Bone marrow (tissue), 2 donors: ENCODE measurements at places on chromosomes 1 and 21.

DNA sequence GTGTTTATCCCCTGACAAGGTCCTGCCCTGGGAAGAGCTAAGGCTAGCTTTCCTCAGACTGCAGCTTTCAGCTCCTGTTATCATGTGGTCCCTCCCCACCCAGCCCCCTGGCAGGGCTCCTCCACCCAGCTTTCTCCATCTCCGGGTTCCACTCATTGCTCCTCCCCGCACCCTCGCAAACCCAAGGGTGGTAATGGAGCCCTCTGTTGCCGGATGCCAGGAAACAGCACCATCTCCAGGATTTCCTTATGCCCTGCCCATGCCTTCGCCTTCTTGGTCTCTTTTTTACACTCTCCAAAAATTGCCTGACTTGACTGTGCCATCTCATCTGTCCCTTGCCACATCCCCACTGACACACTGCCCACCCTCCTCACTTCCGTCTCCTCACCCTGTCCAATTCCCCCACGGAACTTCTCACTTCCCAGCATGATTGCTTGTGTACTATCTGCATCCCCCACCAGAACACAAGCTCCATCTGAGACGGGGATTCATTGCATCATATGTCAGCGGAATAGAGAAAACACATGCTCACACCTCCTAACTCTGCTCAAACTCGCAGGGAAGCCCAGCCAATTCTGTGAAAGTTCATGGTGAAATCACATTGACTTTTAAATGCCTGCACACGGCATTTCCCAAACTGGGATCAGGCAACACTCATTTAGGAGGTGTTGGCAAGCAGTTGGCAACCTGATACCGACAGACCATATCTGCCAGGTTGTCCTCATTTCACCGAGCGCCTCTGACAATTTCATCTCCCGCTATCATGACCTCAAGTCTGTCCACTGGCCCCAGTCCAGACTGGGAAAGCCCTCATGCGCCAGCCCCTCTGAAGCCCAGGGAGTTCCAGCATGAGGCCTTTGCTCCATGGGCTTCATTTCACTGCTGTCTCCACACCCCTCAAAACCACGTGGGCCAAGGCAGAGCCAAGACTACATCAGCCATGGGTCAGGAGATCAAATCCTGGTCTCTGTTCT lies 201.1 kb downstream of the MATN1 start:
- no peak for DNase-seq

GRCh38 chr1:110011527-110012041 lies 22.8 kb upstream of the STRIP1 start:
- peak; percentile 81 for DNase-seq

DNA sequence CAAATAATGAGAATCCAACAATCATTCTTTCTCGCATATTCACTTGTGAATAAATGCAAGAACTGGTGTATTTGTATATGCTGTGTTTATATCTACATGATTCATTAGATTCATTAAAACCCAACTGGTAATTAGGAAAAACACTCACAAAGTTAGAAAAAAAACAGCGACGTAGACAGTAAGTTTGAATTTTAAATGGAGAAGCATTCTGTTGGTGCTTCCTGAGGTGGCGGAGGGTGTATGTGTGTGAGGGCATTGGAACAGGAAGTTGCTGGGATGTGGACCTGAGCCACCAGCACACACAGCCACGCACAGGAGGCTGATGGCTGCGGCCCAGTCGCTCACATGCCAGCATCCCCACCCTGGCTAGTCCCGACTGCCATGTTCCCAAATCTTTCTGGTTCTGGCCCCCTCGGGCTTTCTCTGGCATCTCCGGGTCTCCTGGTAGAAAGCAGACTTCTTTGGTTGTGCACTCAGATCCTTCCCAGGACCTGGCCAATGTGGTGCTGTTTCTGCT lies 121.6 kb upstream of the IRF2BP2 start:
- DNase-seq = peak; percentile 84

GRCh38 chr1:192601567-192601966 lies 26.0 kb downstream of the RGS1 start:
- no peak for DNase-seq

- DNase-seq = no peak
Measured at GRCh38 chr1:66274634-66275033, 259.3 kb upstream of the SGIP1 start.

DNA sequence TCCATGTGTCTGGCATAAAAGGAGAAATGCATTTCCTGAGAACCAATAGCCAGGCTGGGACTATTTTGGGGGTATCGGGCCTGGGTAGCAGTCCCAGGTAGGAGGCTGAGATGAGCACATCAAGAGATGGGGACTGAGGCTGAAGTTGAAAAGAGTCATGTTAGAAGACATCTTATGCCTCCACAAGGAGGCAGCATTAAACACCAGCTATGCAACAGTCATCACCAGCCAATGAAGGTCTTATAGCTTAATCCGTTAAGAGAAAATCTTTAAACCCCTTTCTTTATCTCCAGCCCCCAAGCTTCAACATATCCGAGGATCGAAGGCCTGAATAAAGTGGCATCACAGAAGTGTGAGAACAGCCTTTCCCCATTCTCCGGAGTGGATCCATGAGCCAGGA lies 640.7 kb upstream of the PTBP2 start:
- no peak for DNase-seq

DNA sequence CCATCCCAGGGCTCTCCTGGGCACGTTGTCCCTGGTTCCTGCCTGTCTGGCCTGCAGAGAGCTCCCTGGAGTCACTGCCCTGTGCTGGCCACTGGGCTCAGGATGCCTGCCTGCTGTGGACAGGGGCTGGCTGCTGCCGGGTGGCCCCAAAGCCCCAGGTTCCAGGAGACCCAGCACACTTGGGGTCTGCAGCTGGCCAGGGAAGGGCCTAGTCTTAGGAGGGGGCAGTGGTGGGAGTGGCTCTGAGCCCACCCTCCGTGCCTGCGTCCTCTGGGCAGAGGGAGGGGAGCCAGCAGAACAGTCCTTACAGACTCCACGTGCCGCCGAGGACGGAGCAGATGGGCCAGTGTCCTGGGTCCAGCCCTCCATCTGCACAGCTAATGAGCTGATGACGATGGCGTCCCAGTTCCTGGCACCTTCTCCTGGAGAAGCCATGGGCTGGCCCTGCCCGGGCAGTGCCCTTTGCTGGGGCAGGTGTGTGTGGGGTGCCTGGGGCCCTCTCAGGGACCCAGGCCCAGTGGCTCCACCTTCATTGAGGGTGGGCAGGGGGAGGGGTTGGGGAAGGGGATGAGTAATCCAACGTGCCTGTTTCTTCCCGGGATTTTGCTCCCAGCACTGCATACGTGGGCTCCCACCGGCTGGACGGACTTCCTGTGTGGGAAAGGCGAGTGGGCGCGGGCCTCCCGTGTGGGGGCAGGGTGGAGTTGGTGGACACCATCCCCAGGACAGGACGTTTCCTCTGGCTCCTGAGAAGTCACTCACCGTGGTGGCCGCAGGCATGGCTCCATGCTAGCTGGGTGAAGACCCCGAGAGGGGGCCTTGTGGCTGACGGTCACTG lies 6.8 kb upstream of the PLCH2 start:
- DNase-seq = no peak

GRCh38 chr1:13664451-13664850 lies 35.5 kb upstream of the PRDM2 start:
- no peak for DNase-seq

DNA sequence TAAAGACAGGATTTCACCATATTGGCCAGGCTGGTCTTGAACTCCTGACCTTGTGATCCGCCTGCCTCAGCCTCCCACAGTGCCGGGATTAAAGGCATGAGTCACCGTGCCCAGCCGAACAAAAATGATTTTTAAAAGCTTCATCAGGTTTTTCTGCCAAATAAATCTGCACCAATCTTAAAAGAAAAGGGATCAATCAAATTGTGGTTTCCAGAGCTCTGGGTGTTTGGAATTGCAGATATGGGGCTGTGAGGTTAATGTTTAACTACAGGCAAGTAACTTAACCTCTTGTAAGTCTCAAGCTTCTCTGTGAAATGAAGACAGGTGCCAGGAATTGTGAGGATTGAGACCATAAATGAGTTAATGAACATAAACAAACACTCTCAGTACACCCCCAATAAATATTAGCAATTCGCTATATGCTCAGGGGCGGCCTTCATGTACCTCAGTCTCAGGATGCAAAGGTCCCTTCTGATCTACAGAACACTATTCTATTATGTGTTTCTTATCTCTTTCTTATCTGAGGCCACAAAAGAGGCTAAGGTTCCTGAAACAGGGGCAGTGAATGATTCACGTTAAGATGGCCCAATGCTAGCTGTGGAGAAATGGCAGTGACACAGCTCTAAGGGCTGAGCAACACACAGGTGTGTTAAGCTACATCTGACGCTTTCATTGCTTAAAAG lies 7.1 kb upstream of the GNPAT start:
- no peak for DNase-seq

DNA sequence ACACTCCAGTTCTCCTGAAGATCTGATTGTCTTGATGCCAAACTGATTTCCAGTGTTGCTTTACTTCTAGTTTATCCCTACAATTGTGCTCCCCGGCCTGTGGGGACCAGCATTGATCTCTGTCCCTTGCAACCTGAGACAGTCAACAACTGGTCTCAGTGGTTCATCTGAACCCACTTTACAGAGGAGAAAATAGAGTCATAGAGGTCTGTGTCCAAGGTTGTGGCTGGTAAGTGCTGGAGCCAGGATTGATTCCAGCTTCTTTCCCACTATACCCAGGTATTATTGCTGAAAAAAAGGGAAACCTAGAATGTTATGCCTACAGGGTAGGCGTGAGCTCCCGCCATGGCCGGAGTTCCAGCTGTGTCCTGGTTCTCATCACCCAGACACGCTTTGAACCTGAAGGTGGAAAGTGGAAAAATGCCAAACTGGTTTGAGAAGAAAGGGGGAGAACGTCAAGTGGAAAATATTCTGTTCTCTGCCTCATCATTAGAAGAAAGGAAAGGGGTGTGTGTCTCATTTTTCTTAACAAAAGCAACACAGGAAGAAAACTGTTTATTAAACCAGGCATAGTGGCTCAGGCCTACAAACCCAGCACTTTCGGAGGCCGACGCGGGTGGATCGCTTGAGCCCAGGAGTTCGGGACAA lies 60.7 kb upstream of the ITPKB start:
- DNase-seq = no peak

DNA sequence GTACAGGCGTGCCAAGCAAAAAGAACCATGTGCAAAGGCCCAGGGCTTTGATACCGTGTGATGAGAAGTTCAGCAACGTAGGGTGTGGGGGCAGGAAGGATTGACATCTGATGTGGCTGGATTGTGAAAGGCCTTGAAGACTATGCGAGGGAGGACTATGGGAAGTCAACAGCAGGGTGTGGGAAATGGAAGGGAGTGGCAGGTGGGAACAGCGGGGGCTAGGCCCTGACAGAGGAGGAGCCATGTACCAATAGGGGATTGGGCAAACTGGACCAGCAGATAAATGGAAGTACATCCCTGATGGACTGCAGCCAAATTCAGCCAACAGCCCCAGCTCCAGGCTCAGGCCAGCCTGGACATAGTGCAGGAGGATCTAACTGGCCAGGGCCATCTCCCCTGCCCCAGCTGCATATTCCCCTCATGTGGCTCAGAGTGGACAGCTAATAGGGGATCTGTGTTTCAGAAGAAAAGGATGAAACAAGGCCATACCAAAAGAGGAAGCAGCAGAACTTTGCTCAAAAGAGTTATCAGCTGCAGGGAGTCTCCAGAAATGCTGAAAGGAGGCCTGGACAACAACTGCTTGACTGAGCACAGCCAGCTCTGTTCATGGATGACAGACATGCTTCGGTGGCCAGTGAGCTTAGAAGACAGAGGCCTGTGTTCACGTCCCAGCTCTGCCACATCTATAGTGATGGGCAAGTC lies 140.2 kb upstream of the SGIP1 start:
- no peak for DNase-seq

DNA sequence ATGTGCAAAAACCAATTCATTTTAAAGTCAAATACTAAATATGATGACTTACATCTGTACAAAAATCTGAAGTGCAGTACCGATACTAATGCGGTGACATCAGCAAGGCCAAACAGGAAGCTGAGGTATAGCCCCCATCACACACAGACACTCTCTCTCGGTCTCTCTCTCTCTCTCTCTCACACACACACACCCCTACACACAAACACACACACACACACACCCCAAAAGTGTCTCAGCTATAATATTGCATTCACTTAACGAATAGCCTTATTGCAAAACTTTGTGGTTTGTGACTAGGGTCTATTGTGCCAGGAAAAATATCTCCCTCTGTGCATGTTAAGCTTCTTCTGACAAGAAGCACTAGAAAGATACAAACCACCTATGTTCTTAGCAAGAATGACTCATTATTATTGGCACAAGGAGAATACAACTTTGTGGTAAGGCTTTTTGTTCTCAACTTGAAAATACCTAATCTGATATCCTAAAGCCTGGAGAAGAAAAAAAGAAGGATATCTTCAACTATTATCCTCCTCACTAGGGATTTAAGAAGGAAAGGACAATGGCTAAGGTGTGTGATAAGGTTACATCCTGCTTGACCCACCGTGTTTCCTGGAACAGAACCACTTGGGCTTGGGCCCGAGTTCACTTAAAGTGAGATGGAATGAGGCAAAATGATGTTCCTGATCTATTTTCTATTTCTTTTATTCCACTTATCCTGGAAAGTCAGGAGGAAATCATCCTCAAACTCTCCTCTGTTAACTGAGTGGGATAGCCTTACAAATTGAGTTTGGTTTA lies 107.1 kb downstream of the NIBAN1 start:
- DNase-seq = peak; percentile 77

DNA sequence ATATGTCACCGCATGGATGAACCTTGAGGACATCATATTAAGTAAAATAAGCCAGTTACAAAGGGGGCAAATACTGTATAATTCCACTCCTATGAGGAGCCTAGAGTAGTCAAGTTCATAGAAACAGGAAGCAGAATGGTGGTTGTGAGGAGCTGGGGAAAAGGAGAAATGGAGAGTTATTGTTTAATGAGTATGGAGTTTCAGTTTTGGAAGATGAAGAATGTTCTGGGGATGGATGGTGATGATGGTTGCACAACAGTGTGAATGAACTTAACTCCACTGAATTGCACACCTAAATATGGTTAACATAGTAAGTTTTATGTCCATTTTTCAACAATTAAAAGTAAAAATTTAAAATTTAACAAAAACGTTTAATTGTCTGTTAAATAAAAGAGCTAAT lies 220.9 kb upstream of the JUN start:
- no peak for DNase-seq

GRCh38 chr21:44347911-44348451 lies 5.4 kb upstream of the TRPM2 start:
- no peak for DNase-seq
